Left colon (tissue), 2 donors: ENCODE measurements at places on chromosomes 13 and 19.

GRCh38 chr19:15197942-15198341 is 2.9 kb downstream of the NOTCH3 start:
- no peak for DNase-seq

- DNase-seq, result no peak
Observed at GRCh38 chr13:111203736-111204389, 88.8 kb downstream of the ARHGEF7 start.

DNA sequence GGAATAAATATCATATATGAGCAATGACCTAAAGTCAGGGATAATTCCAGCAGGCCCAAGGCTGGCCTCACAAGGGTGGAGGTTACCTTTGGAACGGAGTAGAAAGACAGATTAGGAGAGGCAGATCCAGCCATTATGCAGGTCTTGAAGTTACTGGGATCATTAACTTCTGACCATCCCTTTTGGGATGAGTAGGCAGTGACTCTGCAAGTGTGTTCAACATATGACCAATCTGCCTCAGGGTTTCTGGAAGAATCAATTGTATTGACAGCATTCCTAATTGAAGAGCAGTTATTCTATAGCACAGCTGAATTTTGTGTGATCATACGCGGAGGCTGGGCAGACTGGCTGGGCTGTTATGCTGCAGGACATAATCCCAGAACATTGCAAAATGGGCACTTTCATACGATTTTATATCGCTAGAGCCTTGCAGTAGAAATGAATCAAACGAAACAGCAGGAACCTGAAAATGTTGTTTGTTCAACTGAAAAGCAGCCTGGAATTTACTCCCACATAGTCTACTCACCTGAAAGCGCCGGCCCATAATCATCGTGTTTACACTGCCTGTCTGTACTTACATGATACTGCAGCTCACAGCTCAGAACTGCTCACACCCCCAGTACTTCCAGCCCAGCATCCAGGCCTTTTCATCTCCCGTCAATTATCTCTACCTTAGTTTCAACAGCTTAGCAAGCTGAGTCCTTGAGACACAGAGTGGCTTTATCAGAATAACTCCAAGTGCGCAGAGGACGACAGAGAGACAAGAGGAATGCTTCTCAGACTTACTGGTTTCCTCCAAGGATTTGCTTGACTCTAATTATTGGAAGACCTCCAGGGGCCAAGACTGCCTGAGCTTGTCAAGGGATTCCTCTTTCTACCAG is 556.1 kb downstream of the EFNB2 start:
- DNase-seq, result peak; percentile 68

GRCh38 chr19:33432446-33433170 is 59.1 kb downstream of the CEBPG start:
- no peak for DNase-seq

DNA sequence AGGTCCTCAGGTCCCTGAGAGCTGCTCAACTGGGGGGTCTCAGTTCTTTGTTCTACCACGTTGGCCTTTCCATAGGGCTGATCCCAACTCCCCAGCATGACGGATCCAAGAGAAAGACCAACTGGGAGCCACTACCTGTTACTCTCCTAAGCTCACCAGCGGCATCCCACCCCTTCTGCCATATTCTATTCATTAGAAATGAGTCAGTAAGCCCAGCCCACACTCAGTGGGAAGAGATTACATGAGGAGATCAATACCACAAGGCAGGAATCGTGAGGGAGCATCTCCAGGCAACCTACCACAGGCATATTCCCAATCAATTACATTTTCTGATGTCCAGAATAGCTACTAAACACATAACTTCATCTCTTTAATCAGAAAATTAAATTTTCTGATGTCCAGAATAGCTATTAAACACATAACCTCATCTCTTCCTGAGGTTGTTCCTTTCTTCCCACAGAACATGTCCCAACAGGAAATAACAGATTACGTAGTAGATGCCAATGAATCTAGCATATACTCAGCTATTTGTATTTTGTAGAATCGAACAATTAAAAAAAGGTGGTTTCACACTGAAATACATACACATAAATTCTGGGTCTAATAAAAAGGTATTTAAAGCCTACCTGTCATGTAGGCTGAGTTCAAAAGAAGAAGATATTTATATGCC is 708.1 kb upstream of the ARGLU1 start:
- DNase-seq, result no peak

GRCh38 chr13:87669379-87669978 is 1.7 kb upstream of the SLITRK5 start:
- no peak for DNase-seq

DNA sequence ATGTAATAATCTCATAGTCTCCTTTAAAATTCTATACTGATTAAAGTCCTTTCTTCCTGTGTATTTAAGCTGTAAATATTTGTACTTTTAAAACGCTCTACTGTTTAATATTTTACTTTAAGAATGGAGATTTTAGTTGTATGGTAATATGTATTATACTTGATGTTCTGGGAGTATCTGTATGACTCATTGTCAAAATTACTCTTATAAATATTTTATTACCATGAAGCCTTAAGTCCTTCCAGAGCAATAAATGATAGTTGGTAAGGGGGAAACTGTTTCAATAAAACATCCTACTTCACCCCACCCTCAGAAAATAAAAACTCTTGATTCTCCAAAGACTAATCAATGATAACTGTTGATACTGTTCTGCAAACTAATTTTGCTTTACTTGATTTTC is 6.4 kb downstream of the PCDH9 start:
- no peak for DNase-seq

GRCh38 chr19:40217934-40218890 is at the start of gene TTC9B:
TTC9B (minus strand) TSS chr19:40218384; CDS start chr19:40218381, 3 bp downstream.
- DNase-seq, result no peak

DNA sequence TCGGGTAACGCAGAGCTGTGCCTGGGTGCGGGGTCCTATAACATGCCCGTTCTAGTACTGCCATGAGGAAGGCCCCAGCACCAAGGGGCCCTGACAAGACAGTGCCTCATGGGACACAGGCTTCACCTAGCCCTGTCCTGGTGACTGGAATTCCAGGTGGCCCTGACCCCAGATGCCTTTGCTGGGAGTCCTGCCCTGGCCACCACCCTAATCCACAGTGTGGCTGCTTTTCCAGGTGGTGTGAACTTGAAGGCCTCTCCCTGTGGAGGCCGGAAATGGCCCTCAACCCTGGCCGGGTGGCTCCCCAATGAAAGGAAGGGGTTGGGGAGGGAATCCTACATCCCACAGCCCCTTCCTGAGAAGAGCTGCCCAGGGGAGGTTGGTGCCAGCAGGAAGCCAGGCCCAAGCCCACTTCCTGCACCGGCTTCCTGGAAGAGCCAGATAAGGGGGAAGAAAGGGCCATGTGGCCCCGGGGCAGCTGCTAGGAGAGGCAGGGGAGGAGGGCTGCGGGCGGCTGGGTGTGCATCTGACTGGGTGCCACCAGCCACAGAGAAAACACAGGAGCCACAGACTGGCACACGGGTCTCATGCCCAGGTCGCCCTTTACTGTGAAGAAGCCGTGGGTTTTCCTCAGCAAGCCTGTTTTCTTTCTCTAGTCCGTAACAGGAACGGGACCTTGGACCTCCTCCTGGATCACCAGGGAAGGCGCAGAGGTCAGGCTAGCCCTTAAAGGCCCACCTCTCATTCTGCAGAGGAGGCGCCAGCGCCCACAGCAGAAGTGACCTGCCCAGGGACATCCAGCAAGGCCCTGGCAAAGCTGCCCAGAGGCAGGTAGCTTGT is 4.7 kb downstream of the LSM4 start:
- peak; percentile 69 for DNase-seq

- no peak for DNase-seq
Observed at GRCh38 chr19:13844130-13844631, 32.8 kb upstream of the NANOS3 start.

DNA sequence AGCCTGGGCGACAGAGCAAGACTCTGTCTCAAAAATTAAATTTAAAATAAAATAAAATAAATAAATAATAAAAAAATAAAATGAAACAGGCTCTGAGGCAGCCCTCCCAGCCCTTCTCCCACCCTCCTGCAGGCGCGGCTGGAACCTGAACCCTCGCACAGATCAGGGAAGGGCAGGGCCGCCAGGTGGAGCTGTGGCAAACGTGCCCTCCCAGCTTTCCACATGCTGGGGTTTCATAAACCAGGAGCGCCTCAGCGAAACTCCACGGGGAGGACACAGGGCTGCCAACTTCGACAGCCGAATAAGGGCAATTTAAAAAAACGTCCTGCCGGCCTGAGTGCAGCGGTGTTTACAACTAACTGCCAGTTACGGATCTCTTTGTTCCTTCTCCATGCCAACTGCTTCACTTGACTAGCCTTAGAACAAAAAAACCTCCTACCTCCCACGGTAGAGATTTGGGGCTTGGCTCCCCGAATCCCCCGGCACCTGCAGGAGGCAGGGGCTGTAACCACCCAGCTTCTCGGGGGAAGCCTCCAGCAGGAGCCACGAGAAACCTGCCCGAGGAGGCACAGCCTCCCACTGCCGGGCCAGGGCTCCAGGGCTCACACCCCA is 15.9 kb downstream of the ZNF787 start:
- DNase-seq, result peak; percentile 89

- DNase-seq, result no peak
Observed at GRCh38 chr19:49556412-49557398, 23.7 kb downstream of the NOSIP start.

DNA sequence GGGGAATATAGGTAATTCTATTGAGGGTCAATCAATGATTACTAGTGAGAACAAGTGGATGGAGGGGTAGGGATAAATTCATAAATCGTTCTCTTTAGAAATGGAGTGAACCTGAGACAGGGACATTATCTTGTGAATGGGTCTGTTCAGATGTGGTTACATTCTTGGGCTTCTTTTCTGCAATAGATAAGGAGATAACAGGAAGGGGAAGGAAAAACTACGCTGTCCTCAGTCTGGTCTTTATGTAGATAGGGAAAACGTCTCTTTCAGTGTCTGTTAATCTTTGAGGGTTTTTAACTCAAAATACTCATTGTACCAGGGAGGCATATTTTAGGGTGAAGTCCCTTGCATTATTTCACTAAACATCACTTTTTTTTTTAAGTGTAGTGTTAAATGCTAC is 266.7 kb upstream of the MAB21L1 start:
- no peak for DNase-seq

- DNase-seq, result peak; percentile 59
Observed at GRCh38 chr19:48329167-48329891, 4.0 kb downstream of the EMP3 start.

- no peak for DNase-seq
Observed at GRCh38 chr13:40047322-40047771, 391.9 kb downstream of the COG6 start.

GRCh38 chr13:42048342-42048683 is at the start of gene DGKH:
DGKH (plus strand) TSS chr13:42048648; CDS start chr13:42048774, 126 bp downstream.
- DNase-seq, result no peak

GRCh38 chr19:49534632-49535385 is 7.0 kb downstream of the RCN3 start:
- DNase-seq, result no peak
